Fibroblast of skin of left biceps (primary cell): ENCODE measurements at places on chromosomes 6 and 20.

DNA sequence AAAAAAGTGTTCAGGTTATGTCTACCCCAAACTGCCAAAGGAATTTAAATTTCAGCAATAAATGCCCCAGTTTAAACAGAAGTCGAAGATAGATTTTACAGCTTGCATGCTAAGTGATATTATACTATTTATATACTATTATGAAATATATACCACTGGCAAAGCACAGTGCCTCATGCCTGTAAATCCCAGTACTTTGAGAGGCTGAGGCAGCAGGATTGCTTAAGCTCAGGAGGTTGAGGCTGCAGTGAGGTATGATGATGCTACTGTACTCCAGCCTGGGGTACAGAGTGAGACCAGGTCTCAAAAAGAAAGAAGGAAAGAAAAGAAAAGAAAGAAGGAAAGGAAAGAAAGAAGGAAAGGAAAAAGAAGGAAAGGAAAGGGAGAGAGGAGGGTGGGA lies 102.1 kb downstream of the MTFR2 start:
- no peak for DNase-seq

- no peak for DNase-seq
Measured at GRCh38 chr20:32441638-32442037, 83.5 kb downstream of the ASXL1 start.

- DNase-seq = no peak
Measured at GRCh38 chr6:130847001-130847910, 20.1 kb downstream of the SMLR1 start.

GRCh38 chr6:82987416-82987815 lies 78.2 kb downstream of the UBE3D start:
- DNase-seq = no peak

GRCh38 chr6:20126789-20127653 lies 85.2 kb downstream of the MBOAT1 start:
- peak; percentile 11 for DNase-seq

DNA sequence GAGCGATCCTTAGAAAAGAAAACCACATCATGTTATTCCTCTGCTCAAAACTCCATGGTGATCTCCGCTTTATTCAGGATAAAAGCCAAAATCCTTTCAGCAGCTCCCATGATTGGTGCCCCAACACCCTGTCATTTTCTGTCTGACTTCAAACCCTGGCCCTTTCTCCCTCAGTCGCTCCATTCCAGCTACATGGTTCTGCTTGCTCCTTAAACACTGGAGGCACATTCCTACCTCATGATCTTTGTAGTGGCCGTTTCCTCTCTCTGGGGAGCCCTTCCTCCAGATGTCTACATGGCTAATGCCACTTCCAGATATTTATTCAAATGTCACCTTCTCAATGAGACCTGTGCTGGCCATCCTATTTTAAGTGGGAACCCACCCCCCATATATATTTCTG lies 100.8 kb downstream of the CAP2 start:
- no peak for DNase-seq

DNA sequence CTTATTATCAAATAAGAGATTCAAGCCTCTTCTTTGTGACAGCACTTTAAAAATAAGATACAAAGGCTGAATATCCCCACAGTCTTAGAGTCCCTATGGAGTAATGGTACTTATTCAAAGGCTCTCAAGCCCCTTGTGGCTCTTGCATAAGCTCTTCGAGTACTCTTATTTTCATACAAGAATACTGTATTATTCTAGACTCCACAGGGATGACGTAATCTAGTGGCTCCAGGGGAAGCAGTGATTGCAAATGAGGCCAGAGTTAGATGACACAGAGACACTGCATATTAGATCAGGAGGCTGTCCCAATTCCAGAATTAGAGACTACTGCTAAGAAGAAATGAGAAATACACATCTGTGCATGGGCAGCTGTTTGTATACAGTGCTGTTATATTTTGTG lies 1195.9 kb upstream of the MAP3K7 start:
- DNase-seq = no peak

GRCh38 chr20:38113401-38114325 lies 51.4 kb downstream of the TGM2 start:
- DNase-seq = no peak

- DNase-seq = no peak
Measured at GRCh38 chr6:149366267-149366921, 33.7 kb upstream of the SUMO4 start.

- peak; percentile 95 for DNase-seq
Measured at GRCh38 chr6:37242429-37243052, 15.0 kb upstream of the TBC1D22B start.

DNA sequence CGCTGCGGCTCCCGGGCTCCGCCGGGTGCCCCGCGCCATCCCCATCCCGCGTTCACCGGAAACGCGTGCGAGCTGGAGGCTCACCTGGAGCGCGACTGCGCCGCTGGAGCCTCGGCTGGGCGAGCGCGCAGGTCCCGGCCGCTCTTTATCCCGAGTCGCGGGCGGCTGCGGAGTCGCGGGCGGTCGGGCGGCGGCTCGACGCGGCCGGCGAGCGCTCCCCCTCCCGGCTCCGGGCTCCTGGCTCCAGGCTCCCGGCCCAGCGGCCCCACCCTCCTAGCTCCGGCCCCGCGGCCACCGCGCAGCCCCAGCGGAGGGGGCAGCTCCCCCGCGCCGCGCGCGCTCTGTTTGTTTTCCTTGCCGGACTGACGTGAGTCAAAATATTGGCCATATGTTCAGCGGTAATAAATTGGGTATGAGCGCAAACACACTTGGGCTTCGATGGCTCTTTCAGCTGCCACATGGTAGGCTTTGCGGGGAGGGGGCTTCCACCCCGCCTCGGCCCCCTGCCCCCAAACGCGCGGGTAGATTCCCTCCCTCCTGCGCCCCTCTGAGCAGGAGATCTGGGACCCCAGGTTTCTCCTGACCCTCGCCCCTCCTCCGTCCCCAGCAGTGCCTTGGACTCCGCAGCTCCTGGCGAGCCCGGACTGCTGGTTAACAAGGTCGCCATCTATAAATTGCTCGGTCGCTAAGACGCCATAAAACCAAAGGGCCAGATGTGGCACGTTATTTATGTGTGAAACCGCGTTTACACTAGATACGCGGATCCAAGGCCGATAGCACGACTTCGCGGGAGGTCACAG lies 8.8 kb upstream of the NKX2-2 start:
- DNase-seq = no peak
